Globus pallidus (tissue), 1 donor: ENCODE measurements at places on chromosomes 6 and 20.

GRCh38 chr6:35160642-35161041 lies 19.5 kb upstream of the TCP11 start:
- DNase-seq = no peak

GRCh38 chr20:36754656-36755222 lies 8.8 kb upstream of the NDRG3 start:
- peak; percentile 77 for DNase-seq

- DNase-seq = no peak
These were observed 32.4 kb downstream of the LY86 start for GRCh38 chr6:6620766-6621425.

GRCh38 chr6:52641826-52642225 lies 29.1 kb upstream of the TMEM14A start:
- no peak for DNase-seq

DNA sequence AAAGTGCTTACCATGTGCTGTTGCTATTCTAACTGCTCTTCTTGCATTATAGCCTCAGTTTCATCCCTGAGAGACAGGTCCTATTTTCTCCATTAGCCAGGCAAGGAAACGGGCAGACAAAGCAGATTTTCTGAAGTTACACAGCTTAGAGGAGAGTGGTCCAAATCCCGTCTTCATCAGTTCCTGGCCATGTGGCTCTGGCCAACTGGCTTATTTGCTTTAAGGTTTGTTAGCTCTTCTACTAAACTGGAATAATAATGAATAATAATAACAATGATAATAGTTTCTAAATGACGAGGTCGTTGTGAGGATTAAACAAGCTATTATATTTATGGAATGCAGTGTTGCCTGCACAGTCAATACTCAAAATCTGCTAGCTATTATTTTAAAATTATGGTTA lies 35.8 kb upstream of the BCAS1 start:
- no peak for DNase-seq

DNA sequence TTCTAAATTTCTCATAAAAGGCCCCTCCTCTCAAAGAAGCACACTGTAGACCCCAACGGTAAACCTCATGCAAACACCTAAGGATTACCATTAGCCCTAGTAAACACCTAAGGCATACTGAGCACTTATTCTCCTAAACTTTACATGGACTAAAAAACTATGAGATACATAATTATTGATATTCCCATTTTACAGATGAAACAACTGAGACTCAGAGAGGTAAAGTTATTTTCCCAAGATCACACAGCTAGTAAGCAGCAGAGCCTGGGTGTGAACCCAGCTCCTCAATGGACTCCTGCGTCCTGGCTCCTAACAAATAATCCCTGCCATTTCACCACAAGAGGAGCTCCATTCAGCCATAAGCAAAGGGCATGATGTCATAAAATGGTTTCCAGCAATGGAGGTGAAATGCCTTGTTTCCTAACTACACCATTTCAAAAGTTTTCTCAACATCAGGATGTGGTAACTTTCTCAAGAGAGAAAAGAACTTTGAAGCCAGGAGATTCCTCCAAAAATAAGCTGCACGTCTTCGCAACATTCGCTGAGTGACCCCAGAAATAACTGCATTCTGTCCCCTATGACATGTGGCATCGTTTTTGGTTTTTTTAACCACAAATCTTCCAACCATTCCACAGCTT lies 4.1 kb downstream of the ATP9A start:
- DNase-seq = no peak

GRCh38 chr6:24004062-24004461 lies 122.0 kb upstream of the NRSN1 start:
- DNase-seq = no peak

DNA sequence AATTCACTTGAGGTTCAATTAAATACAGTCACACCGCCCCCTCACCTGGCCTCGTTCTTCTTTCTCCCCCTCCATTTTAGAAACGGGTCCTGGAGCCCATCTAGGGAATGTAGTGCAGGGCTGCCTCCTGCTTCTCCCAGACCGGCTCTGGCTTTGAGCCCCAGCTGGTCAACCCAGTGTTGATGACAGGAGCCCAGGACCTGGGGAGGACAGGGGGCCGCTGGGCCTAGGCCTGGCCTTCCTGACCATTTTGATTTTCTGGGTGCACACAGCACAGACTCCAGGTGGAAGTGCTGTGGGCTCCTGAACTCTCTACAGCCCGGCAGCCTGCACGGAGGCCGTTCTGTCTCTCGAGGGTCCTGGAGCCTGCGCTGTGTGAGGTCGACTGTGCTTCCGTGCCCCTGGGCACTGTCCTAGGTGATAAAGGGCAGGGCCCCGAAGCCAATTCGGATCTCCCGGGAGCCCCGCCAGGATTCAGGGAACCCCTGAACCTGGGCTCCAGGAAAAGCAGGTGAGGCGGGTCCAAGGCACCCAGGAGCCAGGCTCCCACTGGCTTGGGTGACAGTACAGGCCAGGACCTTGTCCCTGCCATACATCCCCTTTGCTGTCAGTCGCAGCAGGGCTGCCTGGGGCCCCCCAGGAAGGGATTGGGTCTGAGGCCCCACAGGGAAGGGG lies 23.3 kb downstream of the NPEPL1 start:
- no peak for DNase-seq

GRCh38 chr20:59808729-59809381 lies 124.6 kb downstream of the SYCP2 start:
- DNase-seq = no peak

DNA sequence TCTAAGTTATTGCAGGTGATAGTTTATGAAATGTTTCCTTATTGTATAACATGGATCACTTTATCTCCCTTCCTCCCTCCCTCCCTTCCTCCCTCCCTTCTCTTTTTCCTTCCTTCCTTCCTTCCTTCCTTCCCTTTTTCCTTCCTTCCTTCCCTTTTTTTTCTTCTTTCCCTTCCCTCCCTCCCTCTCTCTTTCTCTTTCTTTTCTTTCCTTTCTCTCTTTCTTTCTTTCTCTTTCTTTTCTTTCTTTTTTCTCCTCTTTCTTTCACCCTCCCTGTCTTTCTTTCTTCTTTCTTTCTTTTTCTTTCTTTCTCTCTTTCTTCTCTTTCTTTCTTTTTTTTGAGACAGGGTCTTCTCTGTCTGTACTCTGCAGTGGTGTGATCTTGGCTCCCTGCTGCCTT lies 5.8 kb downstream of the OR2B3 start:
- no peak for DNase-seq

DNA sequence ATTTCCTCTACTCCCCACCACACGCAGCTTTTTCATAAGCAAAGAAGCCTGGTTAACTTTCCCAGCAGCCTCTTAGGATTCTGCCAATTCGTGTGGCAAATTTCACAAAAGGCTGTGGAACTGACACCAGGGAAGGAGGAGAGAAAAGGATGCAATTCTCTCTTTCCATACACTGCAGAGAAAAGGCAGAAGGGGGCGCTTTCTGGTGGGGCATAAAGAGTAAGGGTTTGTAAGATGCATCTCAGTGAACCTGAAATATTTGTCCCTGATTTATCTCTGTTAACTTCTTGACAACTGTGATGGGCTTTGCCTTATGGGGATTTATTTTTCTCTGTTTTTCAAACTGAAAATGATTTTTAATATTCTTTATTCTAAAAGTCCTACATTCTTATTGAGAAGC lies 45.5 kb upstream of the GLP1R start:
- DNase-seq = no peak

- DNase-seq = no peak
These were observed 116.0 kb upstream of the CITED2 start for GRCh38 chr6:139490482-139490881.

DNA sequence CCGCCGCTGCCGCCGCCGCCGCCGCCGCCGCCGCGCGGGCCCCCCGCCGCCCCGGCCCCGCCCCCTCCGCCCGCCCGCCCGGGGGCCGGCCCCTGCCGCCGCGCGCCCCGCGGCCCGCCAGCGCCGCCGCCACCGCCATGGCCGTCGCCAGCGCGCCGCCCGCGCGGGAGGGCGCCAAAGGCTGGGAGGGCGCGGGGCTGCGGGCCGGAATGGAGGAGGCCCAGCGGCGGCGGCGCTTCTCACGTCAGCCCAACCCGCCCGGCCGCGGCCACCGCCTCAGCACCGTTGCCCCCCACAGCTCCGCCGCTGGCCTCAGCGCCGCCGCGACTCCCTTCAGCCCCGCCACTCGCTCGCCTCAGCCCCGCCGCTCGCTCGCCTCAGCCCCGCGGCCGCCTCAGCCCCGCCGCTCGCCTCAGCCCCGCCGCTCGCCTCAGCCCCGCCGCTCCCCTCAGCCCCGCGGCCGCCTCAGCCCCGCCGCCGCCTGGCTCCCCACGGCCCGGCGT lies 258 bp downstream of the PHF10 start:
- peak; percentile 49 for DNase-seq

GRCh38 chr6:161740486-161740885 lies 466.6 kb upstream of the AGPAT4 start:
- DNase-seq = no peak

- no peak for DNase-seq
These were observed at the start of gene NNAT for GRCh38 chr20:37521061-37521771. NNAT (plus strand) TSS chr20:37521250; CDS start chr20:37521332, 82 bp downstream.

GRCh38 chr6:71402096-71402495 lies 113.5 kb downstream of the OGFRL1 start:
- no peak for DNase-seq

DNA sequence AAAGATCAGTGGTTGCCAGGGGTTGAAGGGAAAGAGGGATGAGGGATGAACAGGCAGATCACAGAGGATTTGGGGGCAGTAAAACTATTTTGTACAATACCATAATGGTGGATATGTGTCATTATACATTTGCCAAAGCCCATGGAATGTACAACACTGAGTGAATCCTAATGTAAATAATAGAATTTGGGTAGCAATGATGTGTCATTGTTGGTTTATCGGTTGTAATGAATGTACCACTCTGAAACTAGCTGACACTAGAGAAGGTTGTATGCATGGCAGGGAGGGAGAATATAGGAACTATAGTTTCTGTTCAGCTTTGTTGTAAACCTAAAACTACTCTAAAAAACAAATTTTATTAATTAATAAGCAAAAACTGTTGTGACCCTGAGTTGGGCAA lies 17.8 kb upstream of the ASF1A start:
- DNase-seq = no peak
